ENCODE measurements at places on chromosomes 1 and 21.
A peak's percentile ranks its signal among the peaks of the same experiment; 100 is the strongest.

DNA sequence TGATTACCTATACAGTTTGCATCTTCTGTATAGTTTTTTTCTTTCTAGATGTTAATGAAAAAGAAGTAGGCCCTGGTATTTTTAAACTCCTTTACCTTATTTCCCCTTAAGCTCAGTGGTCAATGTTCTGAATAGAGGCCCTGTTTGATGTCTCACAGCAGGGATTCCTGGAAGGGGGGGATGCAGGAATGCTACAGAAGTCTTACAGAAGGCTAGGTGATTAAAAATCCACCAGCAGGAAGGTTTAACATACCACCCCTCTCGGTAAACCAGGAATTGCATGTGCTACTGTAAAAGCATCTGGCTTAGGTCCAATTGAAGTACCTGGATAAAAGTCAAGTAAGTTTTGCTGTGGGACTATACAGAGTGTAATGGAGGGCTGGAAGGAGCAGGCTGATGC lies 78.3 kb downstream of the NOS1AP start:
- peak; percentile 77 for DNase-seq

- DNase-seq = no peak
Measured at GRCh38 chr1:229470406-229471043, 36.6 kb upstream of the ACTA1 start.

- no peak for DNase-seq
Measured at GRCh38 chr1:170538687-170539086, 6.7 kb downstream of the GORAB start.

DNA sequence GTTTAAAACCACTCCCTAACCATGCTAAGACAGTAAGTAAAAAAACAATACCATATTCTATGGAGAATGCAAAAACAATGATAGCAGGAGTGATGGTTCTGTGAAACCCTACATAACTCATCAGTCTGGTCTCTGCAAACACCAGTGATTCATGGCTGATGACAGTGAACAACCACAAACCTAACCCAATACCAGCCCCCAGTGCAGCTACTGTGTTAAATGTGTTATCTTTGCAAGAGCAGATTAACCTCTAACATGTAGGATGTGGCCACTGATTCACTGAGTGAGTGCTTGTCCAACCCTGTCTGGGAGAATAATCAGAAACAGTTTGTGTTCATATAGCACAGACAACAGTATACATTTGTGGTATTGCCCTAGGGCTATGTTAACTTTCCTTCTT lies 100.2 kb upstream of the COG2 start:
- DNase-seq = no peak

- no peak for DNase-seq
Measured at GRCh38 chr1:7120863-7121621, 335.8 kb downstream of the CAMTA1 start.

DNA sequence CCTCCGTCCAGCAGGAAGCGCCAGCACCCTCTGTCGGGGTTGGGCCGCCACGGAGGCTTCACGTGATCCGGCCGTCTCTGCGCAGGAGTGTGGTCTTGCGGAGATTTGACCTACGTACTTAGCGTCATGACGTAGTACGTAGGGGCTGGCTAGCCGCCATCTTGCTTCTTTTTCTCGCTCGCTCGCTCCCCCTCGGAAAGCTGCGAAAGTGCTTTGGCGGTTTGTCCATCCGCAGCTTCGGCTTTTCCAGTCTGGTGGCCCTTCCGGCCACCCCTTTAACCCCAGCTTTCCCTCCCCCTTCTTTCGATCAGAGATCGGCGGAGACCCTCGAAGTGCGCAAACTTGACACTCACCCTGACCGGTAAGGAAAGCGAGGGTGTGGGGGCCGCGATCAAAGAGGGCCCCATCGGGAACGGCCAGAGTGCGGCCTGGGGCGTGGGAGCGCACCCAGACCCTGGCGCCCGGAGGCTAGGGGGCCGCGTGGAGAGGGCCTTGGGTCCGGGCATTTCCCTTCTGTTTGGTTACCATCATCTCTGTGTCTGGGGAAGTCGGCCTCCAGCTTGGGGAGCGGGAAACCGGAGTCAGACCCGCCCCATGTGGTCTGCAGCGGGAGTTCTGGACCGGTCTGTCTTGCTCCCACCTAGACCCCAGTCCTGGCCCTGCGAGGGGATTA lies at the start of gene PRRC2C:
PRRC2C (plus strand) TSS at position 156 of the 673 bp plus-strand sequence. CDS start 26,559 bp downstream, outside the sequence.
- peak; percentile 94 for DNase-seq

- no peak for DNase-seq
Measured at GRCh38 chr21:43731476-43731875, 12.5 kb downstream of the PDXK start.

DNA sequence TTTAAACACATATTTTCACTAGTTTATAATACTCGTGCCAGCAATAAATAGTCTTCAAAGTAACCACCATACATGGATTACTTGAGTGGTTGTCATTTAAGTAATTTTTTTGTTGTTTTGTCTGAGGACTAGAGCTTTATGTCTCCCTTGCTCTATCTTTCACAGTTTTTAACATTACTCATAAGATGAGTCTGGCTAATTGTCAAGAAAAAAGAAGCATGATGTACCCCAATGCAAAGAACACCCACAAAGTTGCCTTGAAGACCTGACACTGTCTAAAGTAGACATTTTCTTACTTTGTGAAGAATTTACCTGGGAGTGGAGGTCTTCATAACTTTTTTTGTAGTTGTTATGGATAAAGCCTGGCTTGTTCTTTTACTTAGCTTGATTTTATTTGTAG lies 210.4 kb upstream of the BRINP3 start:
- DNase-seq = no peak

DNA sequence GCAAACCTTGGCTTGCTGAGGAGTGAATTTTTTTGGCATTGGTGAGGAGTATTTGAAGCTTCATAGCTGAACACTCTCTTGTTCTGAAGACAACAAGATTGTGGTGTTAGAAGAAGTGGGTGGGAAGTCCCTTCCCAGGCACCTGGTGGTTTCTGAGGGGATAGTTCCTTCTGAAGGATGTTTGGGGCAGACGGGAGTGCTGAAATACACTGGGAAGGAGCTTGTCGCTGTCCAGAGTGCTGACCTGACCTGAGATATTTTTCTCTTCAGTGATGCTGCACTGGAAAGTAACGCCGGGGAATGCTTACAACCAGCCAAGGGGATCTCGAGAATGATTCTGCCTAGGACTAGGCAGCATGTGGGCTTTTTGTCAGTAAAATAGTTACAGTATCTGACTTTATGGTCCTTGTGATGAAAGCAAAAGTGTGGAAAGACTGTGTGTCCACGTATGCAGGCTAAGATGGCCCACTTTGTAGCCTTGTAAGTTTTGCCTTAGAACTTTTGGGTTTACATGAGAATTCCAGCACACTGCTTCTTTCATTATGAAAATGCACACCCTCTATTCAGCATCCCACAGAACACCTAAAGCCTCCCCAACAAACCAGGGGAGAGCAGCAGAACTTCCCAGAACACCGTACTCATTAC lies 33.1 kb upstream of the NFASC start:
- no peak for DNase-seq

Measured in H1 (cell line).